Aortic smooth muscle cell (primary cell): ENCODE measurements at places on chromosomes 16 and 17. TPM values are rescaled to one million over a fixed set of nuclear protein-coding genes. Genes with fewer than 3 reads are reported as not detected.

Gene ADAMTS18
- total RNA-seq = 0.19 and 1.5 TPM in 2 replicates

Gene HES7
- total RNA-seq = 0.12 TPM in 1 of 2 replicates, not detected in the other

Gene BIRC5
- 48.7 and 63.8 TPM in 2 replicates for total RNA-seq

Gene CCL7
- total RNA-seq = 0.19 TPM in 1 of 2 replicates, not detected in the other

Gene RNF213
- total RNA-seq = 107 and 125 TPM in 2 replicates

Gene MAF
- 13.5 and 25.9 TPM in 2 replicates for total RNA-seq

Gene CTDNEP1
- total RNA-seq = 17.6 and 35.4 TPM in 2 replicates

Gene SCNN1B
- not detected in 2 replicates for total RNA-seq

Gene SCN4A
- total RNA-seq = 0.12 and 0.13 TPM in 2 replicates

Gene IL34
- total RNA-seq = 54.0 and 74.2 TPM in 2 replicates

Gene PDILT
- not detected in 2 replicates for total RNA-seq

Gene PYY
- total RNA-seq = not detected in 2 replicates

Gene MAP3K14
- total RNA-seq = 1.4 and 1.5 TPM in 2 replicates

Gene KIF22
- 21.1 and 45.7 TPM in 2 replicates for total RNA-seq

Gene CORO1A
- total RNA-seq = 0.56 and 0.79 TPM in 2 replicates

Gene NEUROD2
- total RNA-seq = not detected in 2 replicates

Gene RCVRN
- total RNA-seq = not detected in 2 replicates

Gene NCBP3
- 16.8 and 18.5 TPM in 2 replicates for total RNA-seq

Gene VMP1
- total RNA-seq = 172 and 244 TPM in 2 replicates

Gene ARSG
- total RNA-seq = 5.2 and 5.8 TPM in 2 replicates

Gene PER1
- 9.4 and 10.9 TPM in 2 replicates for total RNA-seq

Gene HOXB2
- total RNA-seq = 1.5 and 1.8 TPM in 2 replicates

Gene IL17C
- total RNA-seq = not detected in 2 replicates
